ENCODE measurements at places on chromosomes 7 and 10.

- DNase-seq, result peak; percentile 4
Measured at GRCh38 chr7:130695840-130696239, 9.5 kb upstream of the TSGA13 start.

DNA sequence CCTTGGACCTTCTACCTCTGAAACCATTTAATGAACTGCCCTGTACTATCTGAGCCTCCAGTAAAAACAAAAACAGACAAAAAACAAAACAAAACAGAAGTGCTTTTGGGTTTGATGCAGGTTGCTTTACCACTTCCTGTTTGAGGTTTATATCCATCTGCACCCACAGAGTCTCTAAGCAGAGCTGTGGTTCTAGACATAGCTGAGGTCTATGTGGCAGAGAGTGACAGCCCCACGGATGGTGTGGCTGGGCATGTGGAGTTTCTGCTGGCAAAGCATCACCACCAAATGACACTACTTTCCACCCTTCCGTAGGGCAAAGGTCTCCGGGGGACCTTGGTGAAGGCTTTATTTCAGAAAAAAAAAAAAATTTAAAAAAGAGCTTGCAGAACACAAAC, 754.2 kb downstream of the GRID1 start:
- no peak for DNase-seq

- no peak for DNase-seq
Measured at GRCh38 chr10:92699518-92700381, 10.0 kb downstream of the HHEX start.

DNA sequence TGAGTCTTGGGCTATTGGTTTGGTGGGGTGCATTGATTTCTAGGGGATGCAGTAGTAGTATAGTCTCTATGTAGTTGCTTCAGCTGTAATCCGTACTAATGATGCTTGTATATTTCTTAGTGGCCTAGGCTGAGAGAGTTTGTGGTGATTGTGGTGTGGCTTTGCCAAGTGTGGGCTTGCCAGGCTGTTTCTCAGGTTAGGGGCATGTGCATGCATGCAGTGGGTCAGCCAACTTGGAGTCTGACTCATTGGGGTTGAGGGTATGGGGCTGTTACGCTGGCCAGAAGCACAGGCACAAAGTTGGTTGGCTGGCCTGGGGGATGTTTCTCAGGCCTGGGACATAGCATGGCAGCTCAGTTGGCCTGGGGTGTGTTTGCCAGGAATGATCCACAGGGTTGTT, 25.7 kb upstream of the PLA2G12B start:
- no peak for DNase-seq

DNA sequence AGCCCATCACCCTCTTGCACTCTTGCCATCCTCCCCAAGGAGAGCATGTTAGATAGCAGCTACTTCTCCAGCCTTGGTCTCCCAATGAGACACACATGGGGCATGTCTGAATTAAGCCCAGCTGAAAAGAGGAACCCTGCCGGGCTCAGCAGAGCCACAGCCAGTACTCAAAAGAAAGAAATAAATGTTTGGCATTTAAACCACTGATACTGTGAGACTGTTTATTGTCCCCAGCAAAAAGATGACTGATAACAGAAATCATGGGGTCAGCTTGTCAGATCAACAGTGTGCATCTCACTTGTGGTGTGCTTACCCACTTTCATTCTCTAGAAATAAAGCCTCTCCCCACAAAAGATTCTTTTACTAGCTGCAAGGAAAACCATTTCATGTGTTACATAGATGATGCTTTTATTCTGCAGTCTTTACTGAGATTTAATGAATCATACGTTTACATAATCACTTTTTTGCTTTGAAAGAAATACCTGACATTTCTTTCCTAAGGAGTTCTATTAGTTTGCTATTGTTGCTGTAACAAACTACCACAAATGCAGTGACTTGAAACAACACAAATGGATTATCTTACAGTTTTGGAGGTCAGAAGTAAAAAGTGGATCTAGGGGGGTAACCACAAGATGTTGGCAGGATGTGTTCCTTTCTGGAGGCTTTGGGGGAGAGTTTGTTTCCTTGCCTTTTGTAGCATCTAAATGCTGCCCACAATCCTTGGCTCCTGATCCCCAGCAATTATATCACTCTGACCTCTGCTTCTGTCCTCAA, 20.9 kb downstream of the ANKRD7 start:
- DNase-seq, result no peak

DNA sequence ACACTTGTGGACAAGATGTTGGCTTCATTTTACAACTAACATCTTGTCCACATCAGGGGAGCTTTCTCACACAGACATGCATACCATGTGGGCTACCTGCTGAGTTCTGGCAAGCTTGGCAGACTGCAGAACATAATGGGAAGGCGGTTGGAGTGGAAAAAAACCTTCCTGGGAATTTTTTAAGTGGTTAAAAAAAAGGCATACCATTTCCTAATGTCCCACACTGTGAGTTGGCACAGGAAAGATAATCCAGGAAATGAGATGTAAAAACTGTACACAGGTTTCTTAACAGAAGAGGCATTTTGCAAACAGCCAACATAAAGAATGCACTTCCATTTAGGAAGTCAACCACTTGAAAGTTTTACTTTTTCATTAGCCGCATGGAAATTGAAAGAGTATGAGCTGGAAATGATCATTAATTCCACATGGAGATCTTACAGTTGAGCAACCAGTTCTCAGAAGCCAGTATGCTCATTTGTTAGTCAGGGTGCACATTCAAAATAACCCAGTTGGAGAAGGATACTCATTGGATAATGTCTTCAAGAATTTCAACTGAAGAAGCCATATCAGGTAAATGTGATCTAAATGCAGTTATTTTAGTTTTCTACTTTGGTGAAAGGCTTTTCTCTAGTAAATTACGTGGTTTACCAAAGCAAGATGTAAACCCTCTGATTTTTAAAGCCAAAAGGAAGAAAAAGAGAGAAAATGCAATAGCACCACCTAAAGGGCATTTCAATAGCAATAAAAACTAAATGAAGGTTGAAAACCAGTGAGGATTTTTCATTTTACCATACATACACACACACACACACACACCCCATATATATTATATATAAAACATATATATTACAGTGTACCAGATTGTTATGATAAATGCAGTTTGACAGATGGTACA, 194.0 kb downstream of the TAX1BP1 start:
- peak; percentile 51 for DNase-seq

- no peak for DNase-seq
Measured at GRCh38 chr7:5333121-5334045, 50.6 kb downstream of the SLC29A4 start.

- DNase-seq, result no peak
Measured at GRCh38 chr7:90726120-90726519, 130.0 kb downstream of the CDK14 start.

GRCh38 chr10:125692196-125692595, 9.2 kb upstream of the TEX36 start:
- DNase-seq, result no peak

- DNase-seq, result no peak
Measured at GRCh38 chr7:157011333-157012112, 1.1 kb upstream of the MNX1 start.

- DNase-seq, result no peak
Measured at GRCh38 chr7:34401776-34402175, 256.2 kb upstream of the NPSR1 start.

GRCh38 chr10:35526746-35527145, 78.4 kb upstream of the GJD4 start:
- DNase-seq, result no peak

GRCh38 chr7:17369691-17370426, 71.4 kb downstream of the AHR start:
- DNase-seq, result peak; percentile 91

DNA sequence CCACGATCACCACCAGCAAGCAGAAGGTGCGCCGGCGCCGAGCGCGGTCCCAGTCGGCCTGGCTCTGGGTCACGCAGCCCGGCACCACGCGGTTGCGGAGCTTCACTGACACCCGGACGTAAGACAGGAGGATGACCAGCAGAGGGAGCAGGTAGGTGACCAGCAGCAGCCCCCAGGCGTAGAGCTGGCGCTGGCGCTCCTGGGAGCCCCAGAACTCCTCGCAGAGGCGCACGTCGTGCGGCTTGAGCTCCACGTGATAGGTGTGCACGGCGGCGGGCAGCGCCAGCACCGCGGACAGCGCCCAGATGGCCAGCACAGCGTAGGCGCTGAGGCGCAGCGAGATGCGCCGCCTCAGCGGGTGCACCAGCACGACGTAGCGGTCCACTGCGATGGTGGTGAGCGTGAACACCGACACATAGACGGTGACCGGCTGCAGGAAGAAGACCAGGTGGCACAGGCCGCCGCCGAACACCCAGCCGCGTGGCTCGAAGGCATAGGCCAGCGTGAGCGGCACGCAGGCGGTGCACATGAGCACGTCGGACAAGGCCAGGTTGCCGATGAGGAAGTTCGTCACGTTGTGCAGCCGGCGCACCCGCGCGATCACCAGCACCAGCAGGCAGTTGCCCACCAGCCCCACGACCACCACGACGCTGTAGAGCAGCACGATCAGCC, 920 bp downstream of the PRLHR start:
- DNase-seq, result no peak

DNA sequence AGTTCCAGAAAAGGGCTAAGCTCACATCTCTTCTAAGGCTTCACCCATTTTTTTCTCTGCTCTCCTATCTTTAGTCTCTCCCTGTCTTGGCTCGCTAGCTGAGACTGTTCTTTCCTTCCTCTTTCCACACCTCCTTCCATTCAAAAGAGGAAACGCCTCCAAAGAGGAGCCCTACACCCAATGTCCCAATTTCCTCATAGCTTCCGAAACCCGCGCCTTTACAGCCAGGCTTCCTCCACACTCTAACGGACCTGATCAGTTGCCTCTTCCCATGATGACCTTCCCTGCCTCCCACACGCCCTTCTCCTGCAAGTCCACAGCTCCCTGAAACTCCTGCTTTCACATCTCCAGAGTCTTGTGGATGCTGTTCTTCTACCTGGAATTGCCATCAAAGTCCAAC, 71.7 kb downstream of the COBL start:
- no peak for DNase-seq

DNA sequence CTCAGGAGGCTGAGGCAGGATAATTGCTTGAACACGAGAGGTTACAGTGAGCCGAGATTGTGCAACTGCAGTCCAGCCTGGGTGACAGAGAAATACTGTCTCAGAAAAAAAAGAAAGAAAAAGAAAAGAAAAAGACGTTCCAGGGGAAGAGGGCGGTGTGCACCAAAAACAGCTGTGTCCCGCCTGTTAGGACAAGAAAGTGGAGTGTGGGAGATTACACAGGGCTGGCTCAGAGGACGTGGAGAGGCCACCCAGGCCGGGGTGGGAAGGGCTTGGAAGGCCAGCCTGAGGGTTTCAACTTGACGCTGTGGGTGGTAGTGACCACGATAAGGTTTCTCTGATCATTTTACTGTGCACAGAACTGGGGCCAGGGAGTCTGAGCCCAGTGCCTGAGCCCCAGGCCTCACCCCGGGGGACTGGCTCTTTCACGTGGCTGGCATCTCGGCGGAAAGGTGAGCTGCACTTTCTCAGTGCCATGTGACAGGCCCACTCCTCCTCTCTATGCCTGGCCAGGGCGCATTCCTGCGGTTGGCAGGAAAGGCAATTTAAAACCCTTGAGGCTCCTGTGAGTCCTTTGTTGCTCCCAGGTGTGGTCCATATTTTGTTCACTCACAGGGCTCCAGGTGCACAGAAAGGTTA, 13.9 kb downstream of the RHBDD2 start:
- no peak for DNase-seq
